ENCODE measurements at places on chromosomes 5 and 9.

DNA sequence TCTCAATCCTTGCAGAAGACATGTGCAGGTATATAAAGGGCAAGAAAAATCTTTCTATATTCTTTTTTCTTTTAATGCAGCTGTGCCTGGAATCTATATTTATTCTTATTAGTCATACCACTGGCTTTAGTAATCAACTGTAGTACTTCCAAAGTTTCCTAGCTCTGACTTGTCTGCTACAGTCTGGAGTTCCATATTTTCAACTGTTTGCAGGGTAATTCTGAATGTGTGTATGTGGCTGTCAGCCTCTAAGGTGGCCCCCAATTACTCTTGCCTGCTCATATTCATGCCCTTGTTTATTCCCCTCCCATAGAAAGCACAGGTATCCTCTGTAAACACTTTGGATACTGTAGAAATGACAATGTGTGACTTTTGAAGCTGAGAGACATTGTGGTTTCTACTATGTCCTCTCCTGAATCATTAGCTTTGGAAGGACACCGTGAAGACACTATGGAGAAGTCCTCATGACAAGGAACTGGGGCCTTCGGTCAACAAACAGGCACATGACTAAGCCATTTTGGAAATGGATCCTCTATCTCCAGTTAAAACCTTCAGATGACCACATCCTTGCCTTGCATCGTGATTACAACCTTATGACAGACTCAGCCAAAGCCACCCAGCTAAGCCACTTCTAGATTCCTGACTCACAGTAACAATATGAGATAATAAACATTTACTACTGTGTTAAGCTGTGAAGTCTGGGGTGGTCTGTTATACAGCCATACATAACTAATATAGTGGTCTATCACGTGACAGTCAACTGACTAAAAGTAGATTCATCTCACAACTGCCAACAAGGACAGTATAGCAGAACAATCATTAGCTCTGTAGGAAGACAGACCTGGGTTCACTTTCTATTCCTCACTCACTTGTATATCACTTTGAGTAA, 49.5 kb upstream of the SUSD1 start:
- no peak for DNase-seq

- peak; percentile 55 for DNase-seq
These were observed at the start of gene SMIM3 for GRCh38 chr5:150778517-150779396. Gene SMIM3 (plus strand): TSS chr5:150778757. CDS start chr5:150795441, 16,684 bp downstream.

- DNase-seq, result no peak
These were observed 61.3 kb upstream of the IQGAP2 start for GRCh38 chr5:76341651-76342334.

DNA sequence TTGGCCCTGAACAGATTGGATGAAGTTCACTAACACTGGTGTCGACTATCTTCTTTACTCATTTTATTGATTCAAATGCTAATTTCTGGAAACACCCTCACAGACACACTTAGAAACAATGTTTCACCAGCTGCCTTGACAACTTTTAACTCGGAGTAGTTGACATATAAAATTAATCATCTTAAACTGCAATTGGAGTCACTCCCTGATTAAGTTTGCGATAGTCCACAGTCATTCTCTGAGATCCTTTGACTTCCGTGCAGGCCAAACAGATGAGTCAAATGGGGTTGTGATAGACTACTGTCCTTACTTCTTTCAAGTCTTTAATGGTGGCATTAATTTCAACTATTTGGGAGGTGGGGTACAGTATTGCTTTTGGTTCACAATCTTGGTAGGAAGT, 114.4 kb upstream of the PCSK1 start:
- DNase-seq, result no peak

DNA sequence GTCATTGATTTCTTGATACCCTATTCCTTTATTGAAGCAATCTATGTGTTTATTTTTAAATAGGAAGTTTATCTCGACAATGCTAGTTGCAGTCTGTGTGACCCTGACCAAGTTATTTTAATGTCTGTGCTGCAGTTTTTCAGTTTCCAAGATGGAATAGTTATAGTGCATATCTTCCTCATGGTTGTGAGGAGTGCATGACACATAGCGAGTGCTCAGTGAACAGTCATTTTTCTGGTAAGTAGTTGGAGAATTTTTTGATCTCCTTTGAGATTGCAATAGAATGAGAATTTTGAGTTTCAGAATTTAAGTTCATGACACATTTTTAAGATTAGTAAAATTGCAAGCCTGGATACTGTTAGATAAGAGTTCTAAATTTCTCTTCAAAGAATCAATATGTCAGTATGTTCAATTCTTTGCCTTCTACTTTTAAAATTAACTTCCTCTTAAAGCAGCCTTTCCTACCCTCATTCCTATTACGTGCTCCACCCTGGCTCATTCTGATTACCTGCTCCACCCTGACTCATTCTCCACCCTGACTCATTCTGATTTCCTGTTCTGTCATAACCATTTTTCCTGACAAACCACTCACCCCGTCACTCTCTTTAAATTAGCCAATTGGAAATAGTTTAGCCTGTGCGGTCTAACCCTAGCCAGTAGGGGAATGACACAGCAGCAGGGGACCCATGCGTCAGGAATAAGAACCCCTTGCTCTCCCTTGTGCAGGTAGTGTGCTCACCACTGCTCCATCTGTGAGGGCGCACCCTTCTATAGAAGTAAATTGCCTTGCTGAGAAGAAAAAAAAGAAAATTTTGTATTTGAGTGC, 30.7 kb downstream of the SPIN1 start:
- peak; percentile 53 for DNase-seq

GRCh38 chr9:123945532-123945931, 15.6 kb upstream of the DENND1A start:
- DNase-seq, result no peak

DNA sequence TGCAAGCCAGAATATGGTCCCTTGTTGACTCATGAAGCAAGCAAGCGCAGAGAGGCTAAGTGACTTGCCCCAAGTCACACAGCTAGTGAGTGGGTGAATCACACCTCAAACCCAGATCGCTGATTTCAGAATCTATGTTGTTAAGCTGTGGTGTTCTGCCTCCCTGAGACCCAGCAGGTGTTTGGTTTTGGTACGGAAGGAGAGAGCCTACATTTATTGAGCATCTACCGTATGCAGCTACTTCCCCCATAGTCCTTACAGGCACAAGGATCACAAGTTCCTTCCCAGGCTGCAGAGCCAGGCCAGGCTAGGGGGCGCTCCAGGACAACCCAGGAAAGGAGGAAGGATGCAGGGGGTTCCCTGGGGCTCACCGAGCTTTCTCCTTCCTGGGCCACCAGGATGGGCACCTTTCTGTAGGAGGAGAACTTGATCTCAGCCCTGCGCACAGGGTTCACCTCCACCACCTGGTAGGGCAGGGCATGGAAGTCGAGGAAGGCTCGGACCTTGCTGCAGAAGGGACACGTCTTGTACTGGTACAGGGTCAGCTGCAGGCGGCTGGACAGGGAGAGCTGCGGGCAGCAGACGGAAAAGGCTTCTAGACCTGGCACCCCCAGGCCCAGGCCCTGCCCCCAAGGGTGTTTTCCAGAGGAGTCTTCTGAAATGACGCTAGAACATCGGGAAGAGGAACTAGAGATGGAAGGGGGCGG, 2.5 kb downstream of the PTGES2 start:
- DNase-seq, result peak; percentile 53

- DNase-seq, result no peak
These were observed 33.9 kb downstream of the LMNB1 start for GRCh38 chr5:126810596-126811380.

GRCh38 chr5:159106569-159107282, 7.0 kb upstream of the EBF1 start:
- peak; percentile 72 for DNase-seq

- DNase-seq, result no peak
These were observed 381.6 kb downstream of the EFNA5 start for GRCh38 chr5:107289030-107289714.

DNA sequence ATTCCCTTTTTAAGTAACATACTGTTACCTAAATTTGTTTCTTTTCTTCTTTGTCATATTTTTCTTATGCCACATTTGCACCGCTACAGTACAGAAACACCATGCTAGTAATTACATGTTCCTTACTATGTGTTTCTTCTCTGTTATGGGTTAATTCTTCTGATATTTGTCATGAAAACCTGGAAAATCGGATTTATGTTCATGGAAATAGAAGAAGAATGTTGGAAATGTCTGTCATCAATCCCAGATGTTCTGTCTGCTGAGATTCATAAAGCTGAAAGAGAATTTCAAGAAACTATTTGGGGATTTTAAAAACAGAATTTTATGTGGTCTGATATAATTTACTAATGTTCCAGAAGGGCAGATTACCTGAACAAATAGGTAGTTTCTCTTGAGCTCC, 305.2 kb upstream of the NREP start:
- no peak for DNase-seq

DNA sequence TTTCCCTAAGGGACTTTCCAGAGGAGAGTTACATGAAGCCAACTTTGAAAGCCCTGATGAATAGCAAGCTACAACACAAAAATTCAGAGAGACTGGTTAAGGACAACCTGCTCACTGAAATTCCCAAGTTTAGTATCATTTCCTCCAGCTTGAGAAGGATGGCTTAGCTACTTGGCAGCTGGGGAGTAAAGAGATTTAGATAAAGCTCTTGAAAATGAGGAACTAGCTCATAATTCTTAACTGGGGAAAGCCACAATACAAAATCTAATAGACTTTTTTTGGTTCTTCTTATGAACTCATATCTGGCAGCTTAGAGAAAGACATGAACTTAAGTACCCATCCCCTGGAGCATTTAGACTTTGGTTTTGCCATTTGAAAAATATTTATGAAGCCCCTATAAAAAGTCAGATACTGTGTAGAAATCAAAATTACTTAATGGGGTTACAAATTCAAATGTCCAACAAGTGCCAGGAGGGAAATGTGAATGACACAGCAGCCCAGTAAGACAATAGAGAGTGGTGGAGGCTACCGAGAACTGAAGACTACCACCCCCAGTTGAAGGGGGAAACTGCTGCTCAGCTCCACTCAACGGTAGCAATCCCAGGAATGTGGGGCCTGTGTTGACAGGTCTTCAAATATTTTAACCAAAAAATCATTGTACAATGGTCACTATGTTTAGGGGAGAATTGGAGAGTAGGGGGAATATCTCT, 79.4 kb upstream of the ADRB2 start:
- DNase-seq, result no peak

DNA sequence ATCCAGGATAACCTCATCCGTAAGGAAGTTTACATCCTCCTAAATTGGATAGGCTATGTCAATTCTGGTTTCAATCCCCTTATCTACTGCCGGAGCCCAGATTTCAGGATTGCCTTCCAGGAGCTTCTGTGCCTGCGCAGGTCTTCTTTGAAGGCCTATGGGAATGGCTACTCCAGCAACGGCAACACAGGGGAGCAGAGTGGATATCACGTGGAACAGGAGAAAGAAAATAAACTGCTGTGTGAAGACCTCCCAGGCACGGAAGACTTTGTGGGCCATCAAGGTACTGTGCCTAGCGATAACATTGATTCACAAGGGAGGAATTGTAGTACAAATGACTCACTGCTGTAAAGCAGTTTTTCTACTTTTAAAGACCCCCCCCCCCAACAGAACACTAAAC, 1.3 kb downstream of the ADRB2 start:
- DNase-seq, result no peak

DNA sequence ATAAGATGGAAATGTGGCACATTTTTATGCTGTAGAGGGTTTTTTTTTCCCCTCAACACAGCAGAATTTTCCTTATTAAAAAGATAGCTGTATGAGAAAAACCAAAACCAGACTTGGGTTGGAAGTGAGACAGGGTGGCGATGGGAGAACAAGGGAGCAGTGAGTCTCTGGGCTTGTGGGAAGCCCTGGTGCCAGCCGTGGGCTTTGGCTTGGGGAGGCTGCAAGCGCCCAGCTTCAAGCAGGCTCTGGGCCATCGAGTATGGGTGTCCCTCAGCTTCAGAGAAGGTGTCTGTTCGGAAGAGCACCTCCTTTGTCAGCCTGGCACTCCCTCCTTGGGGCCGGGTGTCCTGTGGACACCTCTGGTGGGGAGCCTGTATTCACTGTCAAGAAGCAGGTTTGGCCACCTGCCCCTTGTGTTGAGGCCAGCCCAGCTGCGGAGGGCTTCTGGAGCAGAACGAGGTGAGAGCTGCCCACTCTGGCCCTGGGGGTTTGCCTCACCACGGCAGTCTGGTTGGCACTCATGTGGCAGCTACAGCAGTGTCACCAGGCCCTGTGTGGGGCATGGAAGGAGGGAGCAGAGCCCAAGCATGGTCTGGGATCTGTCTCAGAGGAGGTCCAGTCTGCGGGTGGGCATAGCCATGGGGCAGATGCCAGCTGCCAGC, 37.6 kb upstream of the ANGPTL2 start:
- no peak for DNase-seq

GRCh38 chr5:87432460-87432859, 19.7 kb upstream of the CCNH start:
- DNase-seq, result no peak

GRCh38 chr5:181241393-181241975, 2.2 kb downstream of the RACK1 start:
- DNase-seq, result no peak

DNA sequence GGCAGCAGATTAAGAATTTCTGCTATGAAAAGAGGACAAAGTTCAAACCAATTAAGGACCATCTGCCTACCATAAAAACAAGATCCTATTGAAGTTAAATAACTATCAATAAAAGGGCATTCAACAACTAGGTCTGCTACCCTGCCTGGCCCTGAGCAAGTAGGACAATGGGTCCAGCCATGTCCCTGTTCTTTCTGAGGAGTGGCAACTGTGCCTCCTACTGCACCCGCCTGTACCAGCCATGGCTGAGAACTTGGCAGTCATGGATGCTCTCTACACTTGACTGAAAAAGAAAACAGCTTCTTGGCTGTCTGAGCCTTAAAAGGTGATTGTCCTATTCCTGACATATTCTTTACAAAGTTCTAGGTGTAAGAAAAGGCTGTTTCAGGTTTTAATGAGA, 652.4 kb downstream of the PDE4D start:
- no peak for DNase-seq

DNA sequence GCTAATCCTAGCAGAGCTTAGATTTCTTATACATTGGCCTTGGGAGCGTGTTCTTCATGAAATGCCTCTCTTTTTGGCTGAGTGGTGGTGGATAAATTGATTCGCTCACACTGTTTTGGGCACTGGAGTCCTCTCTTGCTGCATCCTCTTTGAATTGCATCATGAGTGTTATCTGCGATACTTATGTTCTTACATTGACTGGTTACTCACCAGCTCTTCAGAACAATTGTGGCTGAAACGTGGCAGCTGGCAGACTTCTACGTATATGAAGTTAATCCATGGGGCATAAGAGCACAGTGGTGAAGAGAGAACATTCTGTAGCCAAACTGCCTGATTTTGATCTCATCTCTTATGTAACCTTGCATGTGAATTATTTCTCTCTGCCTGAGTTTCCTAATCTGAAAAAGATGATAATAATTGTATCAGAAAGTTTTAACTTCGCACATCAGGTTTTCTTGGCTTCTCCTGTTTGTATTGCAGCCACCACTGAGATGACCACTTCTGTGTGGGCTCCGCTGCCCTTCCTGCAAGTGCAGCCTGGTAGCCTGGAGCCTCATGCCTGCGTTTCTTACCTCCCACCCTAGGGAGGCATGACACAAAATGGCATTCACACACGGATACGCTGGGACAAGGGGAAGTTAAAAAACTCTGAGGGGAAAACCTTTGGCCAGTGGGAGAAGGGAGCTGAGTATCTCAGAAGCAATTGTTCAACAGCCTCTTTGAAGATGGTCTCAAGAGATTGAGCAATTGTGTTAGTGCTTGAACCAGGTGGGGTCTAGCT, 295.2 kb downstream of the ARHGAP26 start:
- DNase-seq, result no peak
